ENCODE measurements at places on chromosomes 5 and 9.

- DNase-seq = no peak
Measured at GRCh38 chr5:72282878-72283277, 37.2 kb downstream of the MRPS27 start.

GRCh38 chr5:171961117-171961516 lies 45.3 kb downstream of the FBXW11 start:
- no peak for DNase-seq

DNA sequence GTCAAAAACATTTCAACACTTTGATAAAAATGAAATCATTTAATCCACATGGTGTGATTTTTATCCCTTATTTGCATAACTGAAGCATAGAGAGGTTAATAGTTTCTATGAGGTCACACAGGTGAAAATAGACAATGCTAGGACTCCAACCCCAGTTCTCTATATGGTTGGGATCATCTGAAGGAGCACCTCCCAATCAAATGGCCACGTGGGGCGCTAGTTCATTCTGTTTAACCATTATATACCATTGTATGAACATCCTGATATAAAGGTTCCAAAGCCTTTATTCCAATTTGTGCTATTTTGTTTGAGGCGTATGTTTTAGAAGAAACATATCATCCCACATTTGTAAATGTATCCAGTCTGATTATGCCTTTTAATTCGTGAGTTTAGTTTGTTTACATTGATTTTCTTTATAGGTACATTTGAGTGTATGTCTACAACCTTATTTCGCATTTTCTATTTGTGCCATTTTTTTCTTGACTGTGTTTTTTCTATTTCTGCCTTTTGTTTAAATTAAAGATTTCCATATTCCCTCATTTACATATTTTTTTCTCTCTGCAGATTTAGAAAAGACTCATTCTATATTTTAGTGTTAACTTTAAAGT lies 1092.0 kb downstream of the MAT2B start:
- DNase-seq = no peak

- no peak for DNase-seq
Measured at GRCh38 chr9:105131981-105132380, 112.5 kb upstream of the SLC44A1 start.

All from CD4-positive, alpha-beta T cell treated with Interleukin-2 at 100 ng/mL for 4 hours (primary cell).